Activated CD4-positive, CD25-positive, alpha-beta regulatory T cell treated with anti-CD3 and anti-CD28 coated beads, Interleukin-2, amount 50 U/mL, for 72 hours (primary cell): ENCODE measurements at places on chromosomes 3 and 15.

- no peak for DNase-seq
These were observed 204.4 kb downstream of the FAM43A start for GRCh38 chr3:194890091-194890490.

- no peak for DNase-seq
These were observed 364.1 kb downstream of the CGGBP1 start for GRCh38 chr3:87694678-87695077.

- DNase-seq: no peak
These were observed 160.8 kb downstream of the TUSC7 start for GRCh38 chr3:116870379-116870778.

GRCh38 chr3:134201201-134202130 is 49.2 kb downstream of the RYK start:
- DNase-seq: no peak

- DNase-seq: no peak
These were observed 227.2 kb downstream of the RSRC1 start for GRCh38 chr3:158337110-158337509.

GRCh38 chr3:116579840-116580239 is 129.7 kb upstream of the TUSC7 start:
- no peak for DNase-seq

- DNase-seq: no peak
These were observed 41.9 kb upstream of the MAP4 start for GRCh38 chr3:48058091-48058490.

- DNase-seq: no peak
These were observed 631.0 kb downstream of the SQOR start for GRCh38 chr15:46265664-46266347.

- DNase-seq: no peak
These were observed 3.1 kb upstream of the POLR2M start for GRCh38 chr15:57703387-57703786.

GRCh38 chr3:108183181-108183580 is 39.0 kb downstream of the IFT57 start:
- no peak for DNase-seq

DNA sequence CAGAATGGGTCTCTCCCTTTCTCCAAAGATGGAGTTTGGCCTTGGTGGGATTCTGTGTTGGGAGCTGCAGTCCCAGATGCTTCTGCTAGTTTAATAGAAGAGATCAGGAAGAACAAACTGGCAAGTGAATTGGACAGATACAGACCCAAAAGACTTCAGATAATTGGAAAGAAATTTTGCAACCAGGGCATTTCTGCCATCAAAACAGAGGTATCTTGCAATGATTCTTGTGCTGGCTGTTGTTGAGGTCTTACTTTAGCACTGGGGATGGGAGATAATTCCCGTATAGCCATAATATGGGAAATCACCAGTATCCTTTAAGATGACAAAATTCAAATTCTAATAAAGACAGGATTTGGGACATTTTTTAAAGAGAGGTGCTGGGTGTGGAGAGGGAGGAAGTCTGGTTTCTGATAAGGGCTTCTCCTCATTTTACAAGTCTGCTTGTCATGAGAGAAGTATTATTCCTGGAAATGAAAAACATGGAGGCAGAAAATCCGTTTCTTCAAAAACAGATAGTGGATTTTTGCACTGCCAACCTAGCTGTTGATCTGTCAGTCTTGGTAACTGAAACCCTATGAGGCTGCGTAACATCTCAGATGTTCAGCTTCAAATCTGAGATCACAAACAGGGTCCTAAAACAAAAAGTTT is 40.1 kb downstream of the FNDC3B start:
- no peak for DNase-seq

- DNase-seq: no peak
These were observed 12.4 kb downstream of the NPHP3 start for GRCh38 chr3:132709761-132710160.
